ENCODE measurements at places on chromosomes 2 and 18.

- no peak for DNase-seq
Observed at GRCh38 chr2:28226558-28226957, 166.1 kb upstream of the FOSL2 start.

GRCh38 chr2:241199286-241199685 lies 10.8 kb downstream of the ANO7 start:
- no peak for DNase-seq

- DNase-seq = no peak
Observed at GRCh38 chr18:58408665-58409064, 220.2 kb downstream of the ALPK2 start.

- no peak for DNase-seq
Observed at GRCh38 chr2:46732127-46732526, 183.5 kb downstream of the MCFD2 start.

DNA sequence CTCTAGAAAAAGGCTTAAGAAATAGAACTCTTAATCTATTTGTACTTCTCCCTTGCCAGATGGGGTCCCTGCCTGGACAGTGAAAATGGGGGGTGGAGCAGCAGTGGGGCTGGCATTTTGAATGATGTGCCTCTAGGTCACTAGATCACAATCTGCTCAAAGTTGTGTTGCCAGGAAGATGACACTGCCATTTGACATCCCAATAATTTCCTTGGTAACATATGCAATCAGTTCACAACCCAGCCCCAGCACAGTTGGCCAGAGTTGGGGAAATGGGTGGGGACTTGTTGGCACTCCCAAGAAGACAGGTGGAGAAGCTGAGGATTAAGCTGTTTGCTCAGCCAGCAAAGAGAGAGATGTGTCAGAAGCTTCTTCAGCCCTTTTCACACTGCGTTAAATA lies 558.3 kb upstream of the KLHL29 start:
- DNase-seq = no peak

GRCh38 chr2:237859533-237860272 lies at the start of gene RAMP1:
Gene RAMP1, plus strand, starts transcription at chr2:237859623. Its CDS starts 53 bp downstream, at chr2:237859676.
- no peak for DNase-seq

GRCh38 chr2:73418343-73418742 lies 32.7 kb downstream of the ALMS1 start:
- no peak for DNase-seq

DNA sequence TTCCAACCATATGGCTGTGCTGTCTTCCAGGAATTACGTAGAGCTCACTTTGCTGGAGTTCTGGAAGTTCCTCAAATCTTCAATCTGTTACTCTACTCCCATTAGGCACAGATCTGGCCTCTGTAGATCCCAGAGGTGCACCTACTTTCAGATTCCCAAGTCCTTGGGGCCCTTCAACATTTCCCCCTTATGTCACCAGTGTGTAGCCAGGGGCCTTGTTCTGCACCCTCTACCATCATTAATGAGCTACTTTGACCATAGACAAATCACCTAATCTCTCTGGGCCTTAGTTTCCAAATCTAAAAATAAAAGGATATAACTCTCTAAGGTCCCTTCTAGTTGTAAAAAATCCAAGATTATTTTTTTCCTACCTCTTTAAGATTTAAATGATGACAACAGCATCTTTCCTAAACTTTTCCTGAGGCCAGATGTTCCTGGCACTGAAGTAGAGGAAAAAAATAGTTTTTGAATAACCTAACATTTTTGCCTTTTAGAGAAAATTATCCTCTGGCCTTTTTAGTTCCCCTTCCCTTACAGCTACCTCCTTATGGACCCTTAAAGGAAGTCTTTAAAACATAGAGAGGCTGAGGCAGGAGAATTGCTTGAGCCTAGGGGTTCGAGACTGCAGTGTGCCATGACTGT lies 31.0 kb upstream of the WIPF1 start:
- no peak for DNase-seq

- no peak for DNase-seq
Observed at GRCh38 chr2:8636041-8636491, 45.8 kb upstream of the ID2 start.

GRCh38 chr2:133362061-133362476 lies 206.2 kb downstream of the NCKAP5 start:
- peak; percentile 34 for DNase-seq

GRCh38 chr18:7367336-7367735 lies 136.4 kb downstream of the LRRC30 start:
- DNase-seq = no peak

- DNase-seq = no peak
Observed at GRCh38 chr2:8298783-8299182, 383.1 kb upstream of the ID2 start.

DNA sequence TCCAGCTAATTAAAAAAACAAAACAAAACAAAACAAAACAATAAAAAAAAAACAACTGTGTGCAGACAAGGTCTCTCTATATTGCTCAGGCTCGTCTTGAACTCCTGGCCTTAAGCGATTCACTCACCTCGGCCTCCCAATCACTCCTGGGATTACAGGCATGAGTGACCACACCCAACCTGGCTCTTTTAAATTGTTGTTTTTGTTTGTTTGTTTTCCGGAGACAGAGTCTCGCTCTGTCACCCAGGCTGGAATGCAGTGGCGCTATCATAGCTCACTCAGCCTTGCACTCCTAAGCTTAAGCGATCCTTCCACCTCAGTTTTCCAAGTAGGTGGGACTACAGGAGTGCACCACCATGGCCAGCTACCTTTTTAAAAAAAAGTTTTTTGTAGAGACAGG lies 201.6 kb downstream of the EN1 start:
- DNase-seq = no peak

DNA sequence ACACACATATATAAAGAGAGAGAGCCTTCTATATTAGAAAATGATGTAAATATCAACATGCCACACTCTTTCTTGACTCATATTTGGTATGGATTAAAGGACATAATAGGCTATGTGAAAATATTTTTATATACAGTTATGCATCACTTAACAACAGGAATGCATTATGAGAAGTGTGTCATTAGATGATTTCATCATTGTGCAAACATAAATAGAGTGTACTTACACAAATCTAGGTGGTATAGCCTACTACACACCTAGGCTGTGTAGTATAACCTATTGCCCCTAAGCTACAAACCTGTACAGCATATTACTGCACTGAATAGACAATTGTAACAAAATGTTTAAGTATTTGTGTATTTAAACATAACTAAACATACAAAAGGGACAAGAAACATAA lies 354.8 kb upstream of the CNTNAP5 start:
- DNase-seq = no peak

DNA sequence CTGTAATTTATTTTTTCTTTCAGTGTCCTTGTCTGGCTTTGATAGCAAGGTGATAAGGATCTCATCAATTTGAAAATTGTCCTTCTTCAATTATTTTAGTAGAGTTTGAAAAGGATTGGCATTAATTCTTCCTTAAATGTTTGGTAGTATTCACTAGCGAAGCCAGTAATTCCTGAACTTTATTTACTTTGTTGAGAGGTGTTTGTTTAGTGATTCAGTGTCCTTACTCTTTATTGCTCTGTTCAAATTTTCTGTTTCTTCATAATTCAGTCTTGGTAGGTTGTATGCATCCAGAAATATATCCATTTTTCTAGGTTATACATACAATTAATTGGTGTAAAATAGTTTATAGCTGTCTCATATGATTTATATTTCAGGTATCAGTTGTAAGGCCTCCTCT lies 676.7 kb upstream of the POU3F3 start:
- no peak for DNase-seq

DNA sequence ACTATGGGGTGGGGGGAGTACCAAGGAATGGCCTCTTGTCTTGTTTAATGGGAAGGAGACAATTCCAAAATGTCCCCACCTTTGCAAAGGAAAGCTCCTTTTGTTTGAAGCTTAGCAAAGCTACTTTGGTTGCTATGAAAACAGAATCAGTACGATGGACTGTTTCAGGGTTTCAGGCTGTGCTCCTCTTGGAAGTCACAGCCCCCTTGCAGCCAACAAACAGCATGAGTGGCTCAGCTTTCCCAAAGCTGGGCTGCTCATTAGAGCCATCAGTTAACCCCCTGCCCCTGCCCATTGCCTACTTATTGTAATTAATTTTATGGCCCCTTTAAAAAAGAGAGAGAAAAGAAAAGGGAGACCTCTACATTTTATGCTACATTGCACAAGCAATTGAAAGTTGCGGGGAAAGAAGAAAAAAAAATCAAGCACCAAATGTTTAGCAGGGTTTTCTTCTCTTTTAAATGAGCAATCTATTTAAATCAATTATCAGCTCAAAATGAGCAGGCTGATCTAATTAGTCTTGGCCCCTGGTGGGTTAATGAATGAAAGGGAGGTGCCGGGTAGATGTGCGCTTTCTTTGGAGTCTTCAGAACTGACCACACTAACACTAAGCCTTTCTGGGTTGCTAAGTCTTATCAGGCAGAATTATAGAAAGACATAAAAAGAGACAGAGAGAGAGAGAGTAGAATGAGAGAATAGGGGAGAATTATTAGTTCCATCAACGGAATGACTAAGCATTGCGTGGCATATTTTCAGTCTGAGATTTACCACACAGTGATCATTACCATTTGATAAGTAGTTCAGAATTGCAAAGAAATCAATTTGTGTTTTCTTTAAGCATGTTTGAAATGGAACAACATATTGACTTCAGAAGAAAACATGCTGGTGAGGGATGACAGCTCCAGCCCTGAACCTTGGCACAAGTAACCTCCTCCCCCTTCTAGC lies 284.9 kb downstream of the INSIG2 start:
- no peak for DNase-seq

- DNase-seq = no peak
Observed at GRCh38 chr2:220134756-220135534, 507.5 kb downstream of the SLC4A3 start.

DNA sequence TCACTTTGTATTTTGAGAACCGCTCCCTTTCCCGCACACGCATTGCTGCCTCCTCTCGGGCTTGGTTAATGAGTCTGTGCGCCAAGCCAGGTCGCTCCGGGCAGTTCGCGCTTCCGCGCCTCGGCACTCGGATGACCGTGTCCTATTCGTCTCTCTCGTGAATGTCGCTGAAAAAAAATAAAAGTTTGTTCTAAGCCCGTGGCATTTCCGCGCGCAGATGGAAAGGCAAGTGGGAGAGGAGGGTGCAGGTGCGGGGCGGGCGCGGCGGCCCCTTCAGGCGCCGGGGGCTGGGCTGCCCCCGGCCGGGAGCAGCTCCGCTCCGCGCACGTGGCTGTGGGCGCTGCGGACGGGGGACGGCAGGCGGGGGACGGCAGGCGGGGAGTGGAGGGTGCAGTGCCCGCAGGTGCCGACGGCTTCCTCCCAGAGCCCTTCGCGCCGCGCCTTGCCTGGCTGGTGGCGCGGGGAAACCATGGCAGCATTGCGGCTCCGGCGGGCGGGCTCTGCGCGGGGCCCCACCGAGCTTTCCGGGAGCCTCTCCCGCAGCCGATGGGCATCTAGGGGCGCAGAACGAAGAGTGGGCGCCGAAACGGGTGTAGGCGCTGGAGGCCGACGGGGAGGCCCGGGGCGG lies 159.6 kb upstream of the SIX2 start:
- DNase-seq = no peak

DNA sequence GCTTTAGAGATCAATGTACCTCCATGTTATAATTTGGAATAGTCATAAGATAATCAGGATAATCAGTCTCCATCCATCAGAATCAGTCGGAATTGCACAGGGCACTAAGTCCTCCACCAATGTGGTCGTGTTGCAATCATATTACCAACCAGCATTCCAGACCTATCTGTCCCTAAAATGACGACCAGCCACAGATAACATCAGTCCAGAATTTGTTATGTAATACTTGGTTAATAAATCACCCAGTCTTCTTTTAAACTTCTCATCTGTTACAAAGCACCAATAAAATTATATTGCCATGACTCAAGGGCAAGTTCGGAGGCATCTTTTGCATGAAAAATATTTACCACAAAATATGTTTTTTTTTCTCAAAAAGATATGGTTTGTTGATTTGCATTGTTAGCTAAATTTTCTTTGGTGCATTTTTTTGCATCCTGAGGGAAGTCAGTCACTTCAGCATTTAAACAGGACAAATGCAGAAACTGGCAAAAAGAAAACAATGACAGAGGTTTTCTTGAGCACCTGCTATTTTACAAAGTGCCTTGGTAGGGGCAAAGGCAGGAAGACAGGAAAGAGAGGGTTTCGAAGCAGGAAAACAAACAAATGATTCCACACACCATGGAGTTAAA lies 29.3 kb downstream of the PIEZO2 start:
- DNase-seq = no peak

DNA sequence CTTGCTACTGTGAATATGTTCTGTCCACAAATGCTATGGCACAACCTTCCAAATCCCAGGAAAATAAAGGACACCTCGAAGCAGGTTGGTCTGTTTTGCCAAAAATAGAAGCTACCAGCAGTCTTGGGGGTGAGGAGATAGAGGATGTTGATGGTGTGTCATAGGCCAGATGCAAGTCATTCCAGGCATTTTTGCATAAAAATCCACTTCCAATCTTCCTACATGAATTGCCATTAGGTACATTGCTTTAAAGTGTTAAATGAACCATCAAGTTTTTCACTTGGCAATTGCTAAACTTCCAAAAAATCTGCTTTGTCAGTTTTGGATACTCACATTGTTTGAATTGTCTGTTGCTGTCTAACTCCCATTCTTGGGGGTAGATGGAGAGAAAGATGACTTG lies 295.4 kb downstream of the MYCN start:
- DNase-seq = no peak

DNA sequence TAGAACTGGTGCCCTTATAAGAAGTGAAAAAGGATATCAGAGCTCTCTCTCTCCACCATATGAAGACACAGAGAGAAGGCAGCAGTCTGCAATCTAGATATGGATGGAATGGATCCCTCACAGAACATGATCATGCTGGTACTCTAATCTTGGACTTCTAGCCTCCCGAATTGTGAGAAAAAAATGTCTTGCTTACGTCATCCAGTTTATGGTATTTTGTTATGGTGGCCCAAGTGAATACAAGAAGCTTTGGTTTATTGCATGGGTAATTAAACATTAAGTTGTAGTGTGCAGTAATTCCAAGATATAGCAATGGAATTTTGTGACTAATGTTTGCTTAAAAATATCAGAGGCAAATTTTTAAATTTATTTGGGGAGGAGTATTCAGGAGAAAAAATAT lies 1667.4 kb upstream of the SLC39A10 start:
- no peak for DNase-seq

GRCh38 chr2:111952871-111953452 lies 54.6 kb downstream of the MERTK start:
- no peak for DNase-seq

- DNase-seq = no peak
Observed at GRCh38 chr18:77373730-77374445, 124.2 kb downstream of the GALR1 start.

DNA sequence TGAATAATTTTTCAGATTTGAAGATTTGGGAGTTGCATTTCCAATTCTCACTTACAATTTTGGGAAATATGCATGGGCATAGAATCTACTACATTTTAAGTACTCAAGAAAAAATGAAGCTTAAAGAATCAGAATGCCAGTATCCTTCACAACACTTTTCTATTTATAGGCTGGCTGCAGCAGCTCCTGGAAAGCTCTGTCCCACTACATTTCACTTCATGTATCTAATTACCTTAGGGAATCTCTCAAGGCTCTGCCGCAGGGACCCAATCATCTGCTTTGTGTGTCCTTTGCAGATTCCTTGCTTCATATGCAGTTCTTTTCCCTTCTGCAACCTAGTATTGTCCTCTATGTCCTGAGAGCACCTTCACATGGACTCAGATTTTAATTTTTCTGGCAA lies 102.9 kb downstream of the NUP35 start:
- DNase-seq = no peak
